Pons (tissue), 1 donor: ENCODE measurements at places on chromosomes 1 and 21.
A peak's percentile ranks its signal among the peaks of the same experiment; 100 is the strongest.

DNA sequence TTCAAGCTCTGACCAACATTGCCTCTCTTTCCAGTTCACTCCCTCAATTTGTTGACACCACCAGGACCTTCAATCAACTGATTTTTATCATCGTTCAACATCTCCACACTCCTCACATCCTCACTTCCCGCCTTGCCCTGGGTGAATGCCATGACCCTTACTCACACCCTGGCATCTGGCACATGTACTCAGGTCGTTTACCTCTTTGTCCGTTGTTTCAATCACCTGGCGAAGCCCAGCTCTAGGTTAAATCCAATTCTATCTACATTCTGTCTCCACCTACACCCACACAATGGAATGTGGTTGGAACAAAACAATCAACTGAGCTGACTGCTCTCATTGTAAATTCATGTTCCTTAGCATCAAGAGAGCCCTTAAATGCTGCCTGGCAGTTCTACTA is 24.2 kb upstream of the TBX15 start:
- DNase-seq, result no peak

DNA sequence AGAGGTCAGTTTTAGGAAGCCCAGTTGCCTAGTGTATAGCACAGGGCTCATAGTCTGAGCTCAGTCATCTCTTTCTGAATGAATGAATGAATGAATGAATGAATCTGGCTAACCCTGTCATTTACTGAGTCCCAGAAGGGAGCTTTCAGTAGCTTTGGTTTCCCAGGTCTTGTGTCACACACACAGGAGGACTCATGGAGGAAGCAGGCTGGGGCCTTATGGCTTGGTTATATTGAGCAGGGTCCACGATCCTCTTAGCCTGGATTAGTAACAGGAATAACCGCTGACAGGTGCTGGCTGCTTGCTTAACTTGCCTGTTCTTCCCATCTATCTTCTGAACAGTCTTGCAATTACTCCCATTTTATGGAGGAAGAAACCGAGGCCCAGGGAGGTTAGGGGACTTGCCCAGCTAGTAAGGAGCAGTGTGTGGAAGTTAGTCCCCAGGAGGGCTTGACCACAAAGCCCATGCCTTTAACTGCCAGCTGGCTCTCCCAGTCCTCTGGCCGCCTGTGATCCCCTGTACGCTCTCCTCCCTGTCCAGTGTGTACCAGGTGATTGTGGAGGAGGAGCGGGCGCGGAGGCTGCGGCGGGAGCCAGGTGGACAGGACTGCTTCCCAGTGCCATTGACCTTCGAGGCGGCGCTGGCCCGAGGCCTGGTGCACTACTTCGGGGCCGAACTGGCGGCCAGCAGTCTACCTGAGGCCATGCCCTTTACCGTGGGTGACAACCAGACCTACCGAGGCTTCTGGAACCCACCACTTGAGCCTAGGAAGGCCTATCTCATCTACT is 46.0 kb downstream of the PTPRU start:
- no peak for DNase-seq

GRCh38 chr1:21509351-21510112 is at the start of gene ALPL:
Gene ALPL, plus strand, starts transcription at chr1:21509423. Its CDS starts 44,659 bp downstream, at chr1:21554082.
- DNase-seq, result no peak

DNA sequence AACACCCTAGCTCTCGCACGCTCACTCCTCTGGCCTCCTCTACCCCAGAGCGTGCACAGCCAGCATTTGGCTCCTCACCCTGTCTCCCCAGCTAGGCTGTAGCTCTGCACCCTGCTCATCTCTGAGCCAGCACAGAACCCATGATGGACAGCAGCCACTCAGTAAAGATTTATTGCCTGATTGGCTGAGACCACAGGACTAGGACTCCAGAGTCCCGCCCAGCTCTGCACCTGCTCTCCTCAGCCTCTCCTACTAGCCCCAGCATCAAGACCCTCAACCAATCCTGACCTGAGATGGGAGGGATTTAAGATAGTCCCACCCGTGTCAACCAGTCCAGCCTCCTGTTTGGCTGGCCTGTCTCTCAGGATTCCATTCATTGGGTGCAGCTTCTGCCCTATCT is 9.3 kb downstream of the C1QB start:
- peak; percentile 76 for DNase-seq

DNA sequence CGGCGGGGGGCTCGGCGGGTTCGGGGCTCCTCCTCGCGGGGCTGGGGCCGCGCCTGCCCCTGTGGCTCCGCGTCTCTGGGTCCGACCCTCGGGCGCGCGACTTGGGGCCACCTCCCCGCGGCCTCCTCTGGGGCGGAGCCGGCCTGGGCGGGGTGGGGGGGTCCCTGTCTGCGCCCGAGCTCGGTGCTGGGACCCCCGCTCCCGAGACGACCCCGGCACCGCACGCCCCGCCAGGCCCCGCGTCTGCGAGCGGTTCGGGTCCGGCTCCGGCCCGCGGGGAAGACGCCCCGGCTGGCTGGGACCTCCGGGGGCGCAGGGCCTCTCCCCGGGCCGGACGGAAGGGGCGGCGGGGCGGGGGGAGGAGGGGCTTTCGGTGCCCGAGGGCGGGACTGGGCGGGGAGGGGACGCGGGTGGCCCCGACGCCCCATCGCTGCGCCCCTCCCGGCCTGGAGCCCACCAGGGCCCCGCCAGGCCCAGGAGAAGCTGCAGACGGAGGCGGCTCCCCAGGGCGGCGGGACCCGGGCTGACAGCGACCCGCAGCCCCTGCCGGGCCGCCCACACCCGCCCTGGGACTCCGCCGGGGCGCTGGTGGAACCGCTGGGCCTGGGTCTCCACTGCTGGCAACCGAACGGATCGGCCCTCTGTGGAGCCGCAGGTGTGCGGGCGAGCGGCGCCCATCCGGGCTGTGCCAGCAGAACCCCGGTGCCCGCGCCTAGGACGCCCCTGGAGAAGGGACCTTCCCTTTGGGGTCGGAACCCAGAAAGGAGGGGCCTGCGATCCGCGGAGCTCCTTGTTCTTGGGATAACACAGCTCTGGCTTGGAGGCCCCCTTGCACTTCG is 610 bp downstream of the COL6A2 start:
- DNase-seq, result no peak

GRCh38 chr1:180343921-180344769 is 114.1 kb downstream of the LHX4 start:
- DNase-seq, result peak; percentile 25

- DNase-seq, result no peak
These were observed 50.8 kb downstream of the PIK3R3 start for GRCh38 chr1:46081619-46082018.

GRCh38 chr1:42922687-42923366 is 35.8 kb downstream of the SLC2A1 start:
- DNase-seq, result peak; percentile 91

DNA sequence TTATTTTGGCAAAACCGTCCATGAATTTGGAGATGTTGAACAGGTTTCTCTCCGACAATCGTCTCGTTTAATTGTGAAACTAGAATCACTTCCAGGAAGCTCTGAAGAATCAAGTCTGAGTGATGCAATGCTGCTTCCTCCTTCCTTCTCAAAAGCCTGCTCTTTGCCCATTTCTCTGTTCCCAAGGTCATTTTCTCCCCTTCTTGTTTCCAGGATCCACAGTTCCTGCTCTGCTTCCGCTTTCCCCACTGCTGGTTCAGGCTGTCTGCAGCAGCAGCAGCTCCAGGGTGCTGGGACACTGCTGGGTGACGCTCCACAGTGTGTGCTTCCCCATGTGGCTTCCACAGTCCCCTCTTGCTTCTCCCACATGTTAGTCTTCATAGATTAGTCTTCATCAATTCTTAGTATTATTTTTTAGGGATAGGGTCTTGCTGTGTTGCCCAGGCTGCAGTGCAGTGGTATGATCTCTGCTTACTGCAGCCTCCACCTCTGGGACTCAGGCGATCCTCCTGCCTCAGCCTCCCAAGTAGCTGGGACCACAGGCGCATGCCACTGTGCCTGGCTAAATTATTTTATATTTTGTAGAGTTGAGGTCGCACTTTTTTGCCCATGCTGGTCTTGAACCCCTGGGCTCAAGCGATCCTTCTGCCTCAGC is 156.2 kb downstream of the DYRK1A start:
- DNase-seq, result no peak

DNA sequence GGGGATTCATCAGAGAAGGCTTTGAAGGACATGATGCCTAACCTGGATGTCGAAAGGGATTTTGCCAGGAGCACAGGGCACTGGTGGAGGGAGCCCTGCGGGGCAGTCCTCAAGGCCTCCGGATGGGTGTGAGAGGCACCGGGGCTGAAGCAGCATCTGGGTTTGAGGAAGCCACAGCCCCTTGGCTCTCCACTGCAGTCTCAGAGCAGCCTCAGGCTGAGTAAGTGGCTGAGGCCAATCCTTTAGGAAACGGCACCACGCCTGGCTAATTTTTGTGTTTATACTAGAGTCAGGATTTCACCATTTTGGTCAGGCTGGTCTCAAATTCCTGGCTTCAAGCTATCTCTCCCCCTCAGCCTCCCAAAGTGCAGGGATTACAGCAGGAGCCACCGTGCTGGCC is 12.0 kb downstream of the ERVH48-1 start:
- DNase-seq, result no peak
